ENCODE measurements at places on chromosomes 1 and 21. TPM values are rescaled to one million over a fixed set of nuclear protein-coding genes. Genes with fewer than 3 reads are reported as not detected.

Gene MXRA8
- 145 TPM for polyA plus RNA-seq

Gene SMPDL3B
- 12.7 TPM for polyA plus RNA-seq

Gene RNF186
- polyA plus RNA-seq: 0.35 TPM

Gene SPRR1A
- not detected for polyA plus RNA-seq

DNA sequence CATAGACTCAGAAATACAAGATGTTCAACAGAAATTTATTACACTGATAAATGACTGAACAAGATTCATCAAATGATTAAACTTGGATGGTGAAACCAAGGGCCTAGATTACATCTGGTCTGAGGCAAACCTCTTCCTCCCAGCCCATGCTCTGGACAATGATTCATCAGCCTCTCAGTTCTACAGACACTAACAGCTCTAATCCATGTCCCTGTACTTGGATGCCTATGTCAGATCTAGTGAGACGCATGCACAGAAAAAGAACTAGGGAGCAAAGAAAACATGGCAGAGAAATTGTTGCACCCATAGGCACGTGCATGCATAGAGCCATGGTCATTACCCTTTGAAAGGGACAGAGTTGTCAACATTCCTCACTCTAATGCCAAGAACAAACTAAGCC, 250.1 kb downstream of the KCNH1 start:
- no peak for DNase-seq

GRCh38 chr1:100735244-100735643, 15.7 kb downstream of the VCAM1 start:
- DNase-seq: no peak

DNA sequence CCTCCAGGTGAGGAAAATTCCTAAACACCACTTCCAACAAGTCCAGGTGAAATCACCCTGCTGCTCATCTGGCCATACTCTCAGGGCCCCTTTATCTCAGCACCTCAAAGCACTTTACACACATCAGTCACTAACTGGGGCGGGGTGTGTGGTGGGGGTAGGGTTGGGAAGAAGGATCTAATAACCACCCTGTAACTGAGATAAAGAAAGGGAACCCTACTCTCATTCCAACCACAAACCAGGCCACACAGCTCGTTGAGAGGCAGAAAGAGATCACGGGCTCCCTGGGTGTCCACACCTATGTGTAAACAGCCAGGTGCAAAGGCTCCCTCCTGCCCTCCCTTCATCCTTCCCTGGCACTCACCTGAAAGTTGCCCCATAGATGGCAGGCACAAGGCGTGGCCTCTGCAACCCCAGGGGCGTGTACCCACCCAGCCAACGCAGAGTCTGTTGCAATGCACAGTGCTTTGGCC, 20.4 kb downstream of the GPR161 start:
- DNase-seq: no peak

- DNase-seq: no peak
Measured at GRCh38 chr1:26373281-26373680, 731 bp upstream of the ZNF683 start.

GRCh38 chr1:38586993-38587646, 272.5 kb downstream of the RRAGC start:
- no peak for DNase-seq

DNA sequence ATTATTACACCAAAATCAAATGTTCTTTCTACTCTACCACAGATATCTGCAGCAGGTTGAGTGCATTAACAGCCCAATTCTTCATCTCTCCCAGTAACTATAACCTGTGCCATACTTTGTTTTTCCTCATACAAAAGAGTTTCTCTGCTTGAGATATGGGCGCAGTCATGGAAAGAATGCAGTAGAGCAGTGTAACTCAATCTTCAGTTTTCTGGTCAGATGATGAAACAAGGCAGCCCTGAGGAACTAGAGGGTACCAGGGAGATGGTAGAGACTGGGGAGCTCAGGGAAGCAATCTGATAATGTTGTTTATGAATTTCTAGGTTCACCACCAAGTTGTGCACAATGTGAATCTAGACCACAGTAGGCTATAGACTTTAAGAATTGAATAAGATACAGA, 39.6 kb downstream of the ASPM start:
- no peak for DNase-seq

- DNase-seq: no peak
Measured at GRCh38 chr1:207001492-207002245, 30.9 kb downstream of the C1orf116 start.

GRCh38 chr21:34704119-34704518, 35.3 kb downstream of the CLIC6 start:
- no peak for DNase-seq
